CD4-positive, alpha-beta memory T cell (primary cell): ENCODE measurements at places on chromosomes 7 and 10.

DNA sequence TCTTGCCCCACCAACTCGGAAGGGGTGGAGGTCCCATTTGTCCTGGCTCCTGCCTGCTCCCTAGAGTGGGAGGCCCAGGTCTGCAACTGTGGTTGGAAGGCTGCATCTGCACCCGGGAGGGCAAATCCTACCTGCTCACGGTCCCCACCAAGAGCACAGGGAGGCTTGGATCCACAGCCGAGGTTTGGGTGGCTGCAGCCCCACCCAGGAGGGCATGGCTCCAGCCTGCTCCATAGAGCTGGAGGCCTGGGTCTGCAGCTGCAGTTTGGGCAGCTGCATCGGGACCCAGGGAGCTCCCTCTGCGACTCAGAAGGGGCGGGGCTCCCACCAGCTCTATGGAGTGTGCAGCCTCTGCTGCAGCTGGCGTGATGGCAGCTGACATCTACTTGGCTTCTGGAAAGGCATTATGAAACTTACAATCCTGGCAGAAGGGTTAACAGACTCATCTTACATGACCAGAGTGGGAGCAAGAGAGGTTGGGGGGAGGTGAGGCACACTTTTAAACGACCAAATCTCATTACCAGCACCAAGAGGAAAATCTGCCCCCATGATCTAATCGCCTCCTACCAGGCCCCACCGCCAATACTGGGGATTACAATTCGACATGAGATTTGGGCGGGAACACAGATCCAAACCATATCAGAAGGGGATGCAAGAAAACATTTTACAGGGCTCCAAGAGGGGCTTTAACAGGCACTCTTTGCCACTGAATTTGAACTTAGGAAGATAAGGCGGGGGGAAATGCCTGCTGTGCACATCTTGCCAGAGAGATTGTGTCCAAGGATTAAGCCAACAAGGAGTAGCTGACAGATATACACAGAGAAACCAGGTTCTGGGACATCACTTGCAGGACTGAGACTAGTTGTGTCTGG, 8.2 kb upstream of the BLVRA start:
- no peak for DNase-seq

DNA sequence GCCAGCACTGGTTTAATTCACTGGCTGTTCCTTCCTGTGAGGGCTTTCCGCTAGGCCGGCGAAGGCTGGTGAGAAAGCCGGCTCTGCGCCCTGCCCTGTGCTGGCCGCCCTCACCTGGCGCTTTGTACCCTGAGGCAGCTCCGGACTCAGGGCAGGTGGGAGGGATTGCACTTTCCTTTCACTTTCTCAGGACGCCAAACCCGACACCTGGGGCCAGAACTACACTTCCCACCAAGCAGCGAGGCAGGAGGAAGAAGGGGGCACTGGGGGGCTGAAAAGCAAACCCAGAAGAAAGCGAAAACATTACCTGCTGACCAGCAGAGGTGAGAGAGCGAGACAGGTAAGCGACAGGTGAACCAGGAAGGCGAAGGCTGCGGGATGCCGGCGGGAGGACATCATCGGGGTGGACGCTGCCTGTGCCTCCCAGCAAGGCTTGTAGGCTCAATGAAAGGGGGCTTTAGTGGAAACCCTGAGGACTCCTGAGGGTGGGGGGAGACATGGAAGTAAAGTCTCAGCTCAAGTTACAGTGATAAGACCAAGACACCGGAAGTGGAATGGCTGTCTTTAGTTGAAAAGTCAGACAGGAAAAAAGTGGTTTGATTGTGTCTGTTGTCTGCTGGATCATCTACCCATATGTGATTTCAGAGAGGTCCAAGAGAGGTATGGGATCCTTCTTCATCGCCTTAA, at the start of gene RAB19:
TSS of gene RAB19 (plus strand) at position 181 of the 687 bp plus-strand sequence. CDS start 3,589 bp downstream, outside the sequence.
- DNase-seq, result peak; percentile 42

DNA sequence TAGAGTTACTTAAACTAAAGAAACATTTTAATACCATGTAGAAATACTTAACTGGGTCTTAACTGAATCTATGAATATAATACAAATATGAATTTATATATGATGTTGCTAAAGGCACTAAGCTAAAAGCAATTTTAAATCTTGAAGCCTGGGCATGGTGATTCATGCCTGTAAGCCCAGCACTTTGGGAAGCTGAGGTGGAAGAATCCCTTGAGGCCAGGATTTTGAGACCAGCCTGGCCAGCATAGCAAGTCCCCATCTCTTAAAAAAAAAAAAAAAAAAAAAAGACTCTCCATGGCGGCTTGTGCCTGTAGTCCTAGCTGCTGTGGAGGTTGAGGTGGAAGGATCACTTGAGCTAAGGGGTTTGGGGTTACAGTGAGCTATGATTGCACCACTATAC, 95.3 kb downstream of the CCSER2 start:
- DNase-seq, result no peak

GRCh38 chr7:118183428-118183785, 557 bp upstream of the LSM8 start:
- DNase-seq, result no peak

- DNase-seq, result no peak
These were observed 159.4 kb upstream of the CDK1 start for GRCh38 chr10:60618861-60619260.

GRCh38 chr7:50687096-50687495, 95.6 kb downstream of the GRB10 start:
- no peak for DNase-seq
